Activated naive CD4-positive, alpha-beta T cell (primary cell): ENCODE measurements at places on chromosomes 2 and 18.

DNA sequence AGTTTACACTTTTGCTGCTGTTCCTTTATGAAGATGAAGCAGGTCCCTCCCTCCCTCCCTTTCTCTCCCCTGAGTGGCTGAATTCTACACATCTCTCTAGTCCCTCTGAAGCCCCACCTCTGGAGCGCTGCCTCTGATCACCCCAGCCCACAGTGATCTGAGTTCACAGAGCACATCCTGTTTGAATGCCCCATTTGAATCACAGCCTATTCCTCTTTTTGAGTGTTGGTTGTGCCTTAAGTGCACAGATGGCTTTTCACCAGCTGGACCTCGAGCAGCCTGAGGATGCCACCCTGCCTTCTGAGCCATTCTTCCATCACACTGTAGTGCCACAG, 87.1 kb downstream of the ITGB1BP1 start:
- DNase-seq = no peak

- no peak for DNase-seq
Observed at GRCh38 chr2:37656512-37657423, 14.7 kb downstream of the CDC42EP3 start.

DNA sequence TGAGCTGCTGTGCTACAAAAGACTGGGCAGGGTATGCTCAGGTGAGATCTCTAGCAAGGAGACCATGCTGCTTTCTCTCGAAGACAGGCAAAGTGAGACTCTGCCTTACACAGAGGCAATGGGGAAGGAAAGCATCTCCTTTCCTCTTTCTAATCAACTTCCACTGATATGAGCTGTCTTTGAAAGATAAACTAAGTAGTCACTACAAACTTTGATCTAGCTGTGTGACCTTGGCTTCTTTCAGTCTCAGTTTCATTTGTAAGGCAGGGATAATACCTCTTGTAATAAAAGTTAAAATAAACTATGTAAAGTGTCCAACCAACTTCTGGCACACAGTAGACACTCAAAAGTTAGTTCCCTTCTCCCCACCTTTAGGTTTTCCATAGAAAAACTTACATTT, 7.5 kb downstream of the CCDC93 start:
- DNase-seq = no peak

GRCh38 chr2:120662746-120663145, 72.9 kb upstream of the GLI2 start:
- no peak for DNase-seq

- DNase-seq = no peak
Observed at GRCh38 chr18:80196528-80197320, 50.6 kb downstream of the PARD6G start.

DNA sequence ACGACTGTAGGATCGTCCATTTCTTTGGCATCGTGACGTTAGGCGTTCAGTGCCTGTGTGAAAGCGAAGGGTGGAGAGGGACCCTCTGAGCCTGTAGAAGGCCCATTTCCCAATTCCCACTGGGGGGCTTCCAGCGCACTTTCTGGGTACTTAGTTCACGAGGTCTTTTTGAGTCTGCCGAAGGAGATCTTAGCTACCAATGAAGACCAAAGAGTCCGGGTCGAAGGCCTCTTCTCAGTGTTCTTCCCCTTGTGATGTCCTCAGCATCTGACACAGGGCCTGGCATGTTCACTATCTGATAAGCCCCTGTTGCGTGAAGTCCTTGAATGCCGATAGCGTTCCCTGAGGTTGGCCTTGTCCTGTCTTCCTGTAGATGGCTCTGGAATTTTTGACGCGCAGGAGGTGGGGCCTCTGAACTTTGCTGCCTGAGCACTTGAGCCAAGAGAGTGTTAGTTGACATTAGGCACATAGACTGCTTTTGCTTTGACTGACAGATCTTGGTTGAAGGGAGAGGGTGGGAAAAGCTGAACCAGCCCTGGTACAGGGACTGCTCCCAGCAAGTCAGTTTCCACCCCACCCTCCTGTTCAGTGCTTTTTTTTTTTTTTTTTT, 52.8 kb downstream of the LDLRAD4 start:
- DNase-seq = no peak

- no peak for DNase-seq
Observed at GRCh38 chr18:46260879-46261143, 156.6 kb downstream of the HAUS1 start.

DNA sequence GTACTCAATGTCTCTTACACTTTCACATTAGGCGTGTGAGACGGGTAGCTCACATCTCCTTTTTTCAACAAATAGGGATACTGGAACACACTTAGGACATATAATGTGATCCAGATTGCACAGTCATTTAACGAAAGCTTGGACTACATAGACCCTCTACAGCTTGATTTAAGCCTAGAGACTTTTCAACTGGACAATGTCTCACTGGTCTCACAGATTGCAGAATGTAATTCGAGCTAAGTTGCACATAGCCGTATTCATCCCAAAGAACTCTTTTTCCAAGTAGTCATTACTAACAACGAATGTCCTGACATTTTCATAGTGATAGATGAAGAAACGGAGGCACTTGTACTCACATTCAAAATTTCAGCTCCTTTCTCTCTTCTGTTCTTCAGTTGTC, 612.1 kb downstream of the ZEB2 start:
- DNase-seq = no peak

GRCh38 chr2:162929571-162929970, 91.0 kb upstream of the KCNH7 start:
- DNase-seq = no peak

- no peak for DNase-seq
Observed at GRCh38 chr2:230158468-230158867, 61.3 kb downstream of the SP110 start.

DNA sequence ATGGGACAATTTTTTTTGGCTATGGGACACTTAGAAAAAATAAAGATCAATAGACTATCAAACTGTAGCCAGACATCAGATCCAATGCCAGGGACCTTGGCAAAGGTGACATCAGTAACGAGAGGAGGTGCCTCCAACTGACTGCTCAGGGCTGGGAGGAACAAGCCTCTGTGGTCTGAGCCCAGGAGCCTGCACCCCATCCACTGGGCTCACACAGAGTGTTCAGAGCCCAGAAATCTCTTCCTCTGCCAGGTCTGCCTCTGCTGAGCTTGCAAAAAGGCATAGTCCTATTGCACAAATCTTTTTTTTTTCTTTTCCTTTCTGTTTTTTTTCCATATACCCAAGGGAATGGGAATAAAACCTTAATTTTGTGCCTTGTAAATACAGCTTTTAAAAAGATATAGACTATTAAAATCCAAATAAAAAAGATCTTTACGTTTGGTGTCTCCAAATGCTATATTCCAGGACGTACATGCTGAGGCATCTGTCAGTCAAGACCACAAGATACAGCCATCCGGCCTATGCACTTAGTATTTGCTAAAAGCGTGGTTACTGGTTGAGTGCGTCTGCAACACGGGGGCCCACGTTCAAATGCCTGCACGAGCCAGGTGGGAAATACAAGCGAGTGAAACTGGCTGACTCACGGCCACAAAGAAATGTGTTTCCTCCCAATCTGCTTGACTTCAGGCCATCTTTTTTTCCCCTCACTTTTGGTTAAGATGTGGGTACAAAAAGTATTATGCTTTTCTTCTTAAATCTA, 7.8 kb upstream of the ARHGAP25 start:
- DNase-seq = peak; percentile 17

- no peak for DNase-seq
Observed at GRCh38 chr2:190533968-190534309, 583 bp downstream of the NEMP2 start.

- DNase-seq = no peak
Observed at GRCh38 chr2:20291846-20292408, 58.7 kb downstream of the PUM2 start.

GRCh38 chr2:231342061-231342711, 53.3 kb upstream of the B3GNT7 start:
- no peak for DNase-seq

- DNase-seq = no peak
Observed at GRCh38 chr2:8430628-8431027, 251.2 kb upstream of the ID2 start.

- DNase-seq = no peak
Observed at GRCh38 chr2:6777626-6778025, 88.1 kb downstream of the CMPK2 start.

DNA sequence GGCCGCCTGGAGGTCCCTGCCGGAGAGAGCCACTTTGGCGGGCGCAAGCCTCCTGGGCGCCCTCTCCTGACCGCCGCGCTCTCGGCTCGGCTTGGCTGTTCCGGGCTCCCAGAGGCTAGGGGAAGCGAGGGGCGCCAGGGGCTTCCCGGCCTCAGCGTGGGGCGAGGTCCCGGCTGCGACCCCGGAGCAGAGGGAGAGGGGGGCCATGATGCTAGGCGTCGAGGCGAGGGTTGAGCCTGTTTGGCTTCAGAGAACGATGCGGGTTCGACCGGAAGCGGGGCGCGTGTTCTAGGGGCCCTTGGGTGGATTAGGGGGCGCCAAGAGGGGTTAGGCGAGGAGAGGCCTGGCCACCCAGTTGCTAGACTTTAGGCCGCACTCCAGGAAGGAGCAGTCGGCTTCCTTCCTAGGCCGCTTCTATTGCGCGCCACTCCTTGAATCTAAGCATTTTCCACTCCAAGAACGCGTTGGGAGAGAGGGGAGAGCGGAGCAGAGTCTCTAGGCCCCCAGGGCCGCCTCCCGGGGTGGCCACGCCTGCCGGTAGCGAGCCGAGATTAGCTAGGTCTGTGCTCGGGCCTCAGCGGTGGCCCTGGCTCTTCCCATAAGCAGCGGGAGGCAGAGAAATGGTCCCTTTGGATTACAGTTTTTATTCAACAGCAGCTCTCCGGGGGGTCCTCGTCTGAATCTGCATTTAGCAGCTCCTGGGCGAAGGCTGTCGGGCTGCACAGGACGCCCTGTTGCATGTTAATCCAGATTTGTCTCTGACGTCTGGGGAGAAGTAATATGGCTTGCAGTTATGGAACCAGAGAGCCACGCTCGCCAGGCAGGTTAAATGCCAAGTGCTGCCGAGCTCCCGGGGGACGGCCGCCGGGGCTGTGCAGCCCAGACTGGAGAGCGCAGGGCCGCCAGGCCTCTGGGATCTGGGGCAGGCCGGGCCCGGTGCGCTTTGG, 11.3 kb downstream of the MEIS1 start:
- no peak for DNase-seq

GRCh38 chr2:219560037-219560892, 11.1 kb downstream of the OBSL1 start:
- DNase-seq = no peak

DNA sequence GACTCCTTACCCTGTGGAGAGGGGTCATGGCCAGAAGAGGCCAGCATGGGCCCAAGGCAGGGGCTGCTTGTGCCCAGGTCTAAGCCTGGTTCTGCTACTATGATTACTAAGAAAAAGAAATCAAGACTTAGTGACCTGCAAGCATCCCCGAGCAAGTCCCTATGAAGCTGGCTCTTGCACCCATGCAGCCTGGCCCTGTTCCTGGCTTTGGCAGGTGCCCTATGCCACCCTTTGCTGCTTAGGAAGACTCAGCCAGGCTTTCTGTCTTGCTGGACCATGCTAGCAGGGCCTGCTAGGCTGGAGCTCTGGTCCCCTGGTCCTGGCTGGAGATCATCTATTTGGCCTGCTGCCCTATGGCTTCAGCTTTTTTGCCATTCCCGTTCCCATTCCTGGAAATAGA, 309.4 kb upstream of the EPAS1 start:
- no peak for DNase-seq

DNA sequence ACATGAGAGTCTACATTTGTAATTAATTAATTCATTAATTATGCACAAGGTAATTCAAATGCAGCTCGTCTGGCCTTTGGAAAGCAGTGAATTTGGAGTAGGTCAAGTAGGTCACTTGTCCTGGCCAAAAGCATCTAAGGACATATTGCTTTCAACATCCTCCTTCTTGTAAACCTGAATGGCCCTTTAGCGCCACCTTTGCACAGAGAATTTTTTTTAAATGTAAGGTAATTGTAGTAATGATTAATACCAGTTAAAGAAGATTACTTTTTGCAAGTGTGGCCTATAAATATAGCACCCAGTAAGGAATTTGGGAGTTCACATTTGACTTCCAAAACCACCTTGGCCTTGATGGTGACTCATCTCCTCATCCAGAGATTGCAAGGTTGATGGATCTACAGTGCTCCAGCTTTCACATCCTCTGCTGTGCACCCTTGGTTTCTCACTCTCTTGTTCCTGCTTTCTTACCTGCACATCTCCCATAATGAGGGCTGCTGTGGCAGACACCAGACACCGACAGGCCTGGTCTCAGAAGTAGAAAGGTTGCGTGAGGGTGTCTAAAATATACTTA, 481.7 kb downstream of the TGIF1 start:
- DNase-seq = no peak

- no peak for DNase-seq
Observed at GRCh38 chr2:45443012-45443411, 168.1 kb downstream of the SRBD1 start.

DNA sequence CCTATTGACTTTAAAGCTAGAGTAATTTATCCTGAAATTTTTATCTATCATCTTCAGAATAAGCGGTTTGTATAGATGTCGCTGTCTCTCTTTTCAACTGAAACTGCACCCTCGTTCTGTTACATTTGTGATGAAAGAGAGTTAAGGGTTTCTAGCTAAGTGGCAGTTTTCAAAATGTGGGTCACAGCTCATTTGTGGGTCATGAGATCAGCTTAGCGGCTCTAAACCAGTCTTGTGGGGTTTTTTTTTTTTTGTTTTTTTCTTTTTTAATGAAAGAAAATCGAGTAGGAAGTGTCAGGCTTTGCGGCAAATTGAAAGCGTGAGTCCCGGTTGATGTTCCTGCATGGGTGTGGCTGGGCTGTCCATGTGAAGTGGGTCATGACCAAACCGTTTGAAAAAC, 31.2 kb downstream of the SALL3 start:
- DNase-seq = no peak

DNA sequence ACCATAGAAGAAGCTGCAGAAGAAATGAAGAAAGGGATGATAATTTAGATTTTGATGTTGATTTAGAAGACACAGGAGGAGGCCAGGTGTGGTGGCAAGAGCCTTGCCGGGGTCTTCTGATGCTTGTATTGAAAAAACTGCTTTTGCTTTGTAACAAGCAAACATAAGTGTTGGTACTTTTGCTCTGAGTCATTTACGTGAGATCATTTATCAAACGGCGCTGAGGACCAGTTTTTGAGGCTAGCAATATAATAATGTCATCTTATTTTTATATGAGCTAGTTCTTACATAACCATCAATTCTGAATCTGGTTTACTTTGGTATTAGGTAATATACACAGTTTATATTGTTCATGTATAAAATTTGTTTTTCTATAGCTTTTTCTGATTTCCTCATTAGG, 30.6 kb downstream of the SPTBN1 start:
- no peak for DNase-seq

GRCh38 chr18:49846718-49847470, 33.6 kb upstream of the ACAA2 start:
- no peak for DNase-seq

- DNase-seq = no peak
Observed at GRCh38 chr2:39608263-39608575, 57.5 kb upstream of the TMEM178A start.
